ENCODE measurements at places on chromosomes 5 and 9.

- no peak for DNase-seq
Measured at GRCh38 chr5:61609840-61610677, 278.0 kb downstream of the ZSWIM6 start.

- no peak for DNase-seq
Measured at GRCh38 chr5:169904059-169904458, 76.2 kb downstream of the INSYN2B start.

GRCh38 chr5:1374030-1374678, 29.3 kb upstream of the CLPTM1L start:
- no peak for DNase-seq

DNA sequence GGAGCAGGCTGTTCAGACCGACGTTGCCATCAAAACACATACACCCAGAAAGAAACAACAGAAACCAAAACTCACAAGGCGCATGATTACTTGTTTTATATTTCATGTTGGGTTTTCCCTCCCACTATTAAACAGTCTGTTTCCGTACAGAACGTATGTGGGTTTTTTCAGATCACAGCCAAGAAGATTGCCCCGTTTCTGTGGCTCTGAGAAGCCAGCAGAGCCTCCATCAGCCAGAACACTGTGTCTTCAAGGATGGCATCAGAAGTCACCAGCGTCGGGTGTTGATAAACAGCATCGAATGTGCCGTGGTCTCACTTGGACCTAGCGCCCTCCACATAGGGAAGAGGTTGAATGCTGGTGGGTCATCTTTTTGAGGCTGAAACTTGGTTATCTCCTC, 42.8 kb downstream of the FAM78A start:
- DNase-seq = no peak

DNA sequence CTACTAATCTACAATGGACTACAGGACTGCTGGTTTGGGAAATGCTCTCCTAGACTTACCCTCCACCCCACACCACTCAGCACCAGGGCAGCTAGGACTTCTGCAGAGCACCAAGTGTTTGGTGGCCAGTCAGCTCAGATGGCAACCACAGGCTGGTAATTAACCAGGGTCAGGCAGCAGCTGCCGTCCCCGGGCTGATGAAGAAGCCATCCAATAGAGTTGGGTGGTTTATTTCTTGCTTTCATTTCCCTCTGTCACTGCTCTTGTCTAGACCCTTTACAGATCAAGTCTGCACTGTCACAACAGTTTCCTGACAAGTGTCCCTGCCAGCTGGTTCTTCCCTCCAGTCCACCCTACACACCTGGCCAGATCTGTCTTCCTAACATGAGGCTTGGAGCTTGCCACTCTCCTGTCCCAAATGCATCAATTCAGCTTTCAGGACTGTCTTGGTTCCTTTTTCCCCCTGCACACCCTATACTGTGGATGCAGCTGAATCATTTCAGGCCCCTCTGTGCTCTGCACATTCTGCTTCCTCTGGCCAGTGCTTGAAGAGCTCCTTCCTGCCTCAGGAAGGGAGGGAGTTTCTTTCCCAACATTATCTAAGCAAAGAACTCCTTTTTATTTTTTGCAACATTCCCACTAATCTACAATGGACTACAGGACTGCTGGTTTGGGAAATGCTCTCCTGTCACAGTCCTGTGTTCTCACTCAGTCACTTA, 30.2 kb upstream of the HSPA9 start:
- DNase-seq = no peak

DNA sequence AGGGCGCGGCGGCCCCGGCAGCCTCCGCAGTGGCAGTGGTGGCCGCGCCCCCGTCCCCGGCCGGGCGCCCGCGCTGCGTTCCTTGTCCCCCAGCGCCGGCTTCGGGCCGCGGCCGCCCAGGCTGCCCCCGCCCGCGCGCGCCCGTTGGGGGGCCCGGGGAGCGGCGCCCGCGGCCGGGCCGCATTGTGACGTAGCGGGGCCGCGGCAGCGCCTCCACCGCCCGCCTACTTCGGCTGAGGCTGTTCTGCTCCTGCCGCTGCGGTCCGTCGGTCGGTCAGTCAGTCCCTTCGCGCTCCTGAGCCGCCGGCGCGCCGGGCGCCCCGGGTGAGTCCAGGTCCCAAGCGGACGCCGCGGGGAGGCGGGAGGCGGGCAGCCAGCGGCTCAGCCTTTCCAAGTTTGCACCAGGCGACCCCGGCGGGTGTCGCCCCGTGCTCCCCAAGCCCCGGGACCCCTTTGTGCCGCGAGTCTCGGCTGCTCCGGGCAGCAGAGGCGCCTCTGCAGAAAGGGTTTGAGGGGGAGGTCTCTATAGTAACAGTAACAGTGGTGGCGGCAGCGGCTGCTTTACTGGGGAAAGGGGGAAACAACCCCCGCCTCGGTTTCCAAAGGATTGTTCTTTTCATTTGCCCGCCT, at the start of gene SNCAIP:
TSS of gene SNCAIP (plus strand) at position 277 of the 630 bp plus-strand sequence. CDS start 78,898 bp downstream, outside the sequence.
- no peak for DNase-seq

DNA sequence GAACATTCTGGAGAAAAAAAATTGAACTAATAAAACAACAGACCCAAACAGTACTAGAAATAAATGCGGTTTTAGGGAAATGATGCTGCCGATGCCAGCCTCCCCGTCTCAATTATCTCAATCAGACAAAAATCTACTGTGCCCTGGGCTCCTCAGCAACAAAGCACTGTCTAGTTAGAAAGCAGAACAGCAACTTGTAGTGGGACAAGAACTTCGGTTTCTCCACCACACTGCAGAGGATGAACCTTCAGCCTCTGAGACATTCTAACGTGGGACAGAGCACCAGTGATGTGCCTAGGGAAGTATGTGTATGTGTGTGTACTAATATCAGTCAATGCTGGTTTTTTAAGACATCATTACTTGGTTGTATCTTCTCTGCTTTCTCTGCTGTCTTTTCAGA, 11.1 kb upstream of the CAST start:
- DNase-seq = no peak
